ENCODE measurements at places on chromosomes 12 and 14.

DNA sequence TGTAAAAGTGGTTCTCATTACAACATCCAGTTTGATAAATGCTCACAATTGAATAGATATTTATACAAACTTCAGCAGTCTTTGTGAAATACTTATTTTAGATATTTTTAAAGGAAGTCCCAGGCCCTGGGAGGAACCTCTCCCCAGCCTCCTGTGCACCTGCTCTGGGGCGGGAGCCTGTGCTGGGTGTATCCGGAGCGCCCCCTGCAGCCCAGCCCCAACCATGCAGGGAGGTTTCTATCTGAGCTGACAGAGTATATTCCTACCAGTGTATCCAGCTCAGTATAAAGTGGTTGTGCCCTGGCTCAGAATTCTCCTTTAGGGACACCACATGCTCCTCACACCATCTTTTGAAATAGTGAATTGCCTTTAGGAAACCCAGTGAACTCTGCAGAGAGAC is 851.8 kb downstream of the TMEM121 start:
- DNase-seq = no peak

- no peak for DNase-seq
These were observed 24.4 kb downstream of the IRF2BPL start for GRCh38 chr14:77003960-77004710.

DNA sequence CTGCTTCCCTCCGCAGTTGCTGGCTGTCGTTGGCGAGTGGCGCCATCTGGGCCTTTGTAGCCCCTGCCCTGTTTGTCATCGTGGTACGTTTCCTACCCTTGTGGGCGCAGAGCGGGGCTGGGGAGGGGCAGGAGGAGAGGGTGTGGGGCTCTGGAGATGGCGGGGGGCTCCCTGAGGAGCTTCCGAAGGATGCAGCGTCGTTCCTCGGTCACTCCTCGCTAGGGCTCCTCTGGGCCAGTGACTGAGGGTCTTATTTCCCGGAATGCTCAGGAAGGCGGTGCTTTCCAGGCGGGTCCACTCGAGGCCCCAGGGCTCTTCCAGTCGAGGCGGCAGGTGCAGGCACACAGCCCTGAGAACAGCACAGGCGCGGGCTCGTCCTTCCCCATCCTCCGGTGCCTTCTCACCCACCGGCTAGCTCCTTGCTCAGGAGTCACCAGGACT is 167.1 kb downstream of the ADGRD1 start:
- DNase-seq = no peak

DNA sequence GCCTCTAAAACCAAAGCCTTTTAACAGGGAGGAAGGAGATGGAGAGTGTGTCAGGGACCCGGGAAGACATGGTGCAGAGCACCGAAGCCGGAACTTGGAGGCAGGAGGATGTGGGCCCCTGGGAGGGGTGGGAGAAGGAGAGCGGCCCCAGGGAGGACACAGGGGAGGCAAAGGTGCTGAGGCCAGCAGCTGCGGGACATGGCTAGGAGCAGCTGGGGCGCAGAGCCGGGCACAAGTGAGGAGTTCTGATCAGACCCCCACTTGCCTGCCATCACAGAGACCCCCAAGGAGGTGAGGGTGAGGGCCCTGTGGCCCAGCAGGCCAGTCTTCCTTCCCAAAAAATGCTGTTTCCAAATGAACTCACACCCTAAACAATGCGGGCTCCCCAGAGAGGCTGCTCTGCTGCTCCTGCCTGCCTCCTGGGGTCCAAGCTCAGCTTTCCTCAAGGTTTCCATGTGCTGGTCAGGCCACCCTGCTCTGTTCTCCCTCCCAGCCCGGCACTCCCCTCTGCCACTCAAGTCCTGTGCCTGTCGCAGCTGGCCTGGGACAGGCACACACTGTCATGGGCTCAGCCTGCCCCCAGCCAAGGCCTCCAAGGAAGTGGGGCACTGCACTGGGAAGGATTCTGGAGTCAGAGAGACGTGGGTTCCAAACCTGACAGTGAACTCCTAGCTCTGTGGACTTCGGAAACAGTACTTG is 24.0 kb downstream of the CHGA start:
- no peak for DNase-seq

DNA sequence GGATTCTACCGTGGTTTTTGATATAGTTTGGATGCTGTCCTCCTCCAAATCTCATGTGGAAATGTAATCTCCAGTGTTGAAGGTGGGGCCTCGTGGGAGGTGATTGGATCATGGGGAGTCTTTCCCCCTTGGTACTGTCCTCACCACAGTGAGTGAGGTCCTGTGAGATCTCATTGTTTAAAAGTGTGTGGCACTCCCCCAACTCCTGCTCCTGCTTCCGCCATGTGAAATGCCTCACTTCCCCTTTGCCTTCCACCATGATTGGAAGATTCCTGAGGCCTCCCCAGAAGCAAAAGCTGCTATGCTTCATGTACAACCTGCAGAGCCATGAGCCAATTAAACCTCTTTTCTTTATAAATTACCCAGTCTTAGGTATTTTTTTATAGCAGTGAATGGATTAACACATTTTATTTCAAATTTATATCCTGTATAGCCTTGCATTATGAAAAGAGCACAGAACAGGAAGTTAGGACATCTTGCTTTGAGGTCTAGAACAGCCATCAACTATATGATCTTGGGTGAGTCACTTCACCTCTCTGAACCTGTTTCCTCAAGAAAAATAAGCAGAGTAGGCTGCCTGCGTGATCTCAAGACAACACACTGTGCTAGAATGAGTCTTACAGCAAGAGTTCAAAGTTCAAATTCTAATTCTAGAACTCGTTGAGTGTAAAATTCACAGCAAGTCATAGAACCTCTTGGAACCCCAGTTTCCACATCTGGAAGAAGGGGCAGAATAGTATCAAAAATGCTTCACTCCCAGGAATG is 160.9 kb upstream of the EEA1 start:
- no peak for DNase-seq

All from left ventricle myocardium superior (tissue), 1 donor.